ENCODE measurements at places on chromosomes 5 and 9. TPM values are rescaled to one million over a fixed set of nuclear protein-coding genes. Genes with fewer than 3 reads are reported as not detected.

The NEUROG1 gene
- total RNA-seq: not detected

The SPINK4 gene
- not detected for total RNA-seq

The GABRA6 gene
- total RNA-seq: not detected

The GARIN3 gene
- not detected for total RNA-seq

The ARID3C gene
- 0.31 TPM for total RNA-seq

The CTXN3 gene
- not detected for total RNA-seq

The IFNK gene
- total RNA-seq: not detected

The TMEM215 gene
- total RNA-seq: not detected

The PDLIM7 gene
- 15.5 TPM for total RNA-seq

The MEGF10 gene
- not detected for total RNA-seq

The LCN12 gene
- 2.0 TPM for total RNA-seq

The MRPS27 gene
- total RNA-seq: 61.0 TPM

The ADAMTS12 gene
- total RNA-seq: not detected

The DDX4 gene
- not detected for total RNA-seq

DNA sequence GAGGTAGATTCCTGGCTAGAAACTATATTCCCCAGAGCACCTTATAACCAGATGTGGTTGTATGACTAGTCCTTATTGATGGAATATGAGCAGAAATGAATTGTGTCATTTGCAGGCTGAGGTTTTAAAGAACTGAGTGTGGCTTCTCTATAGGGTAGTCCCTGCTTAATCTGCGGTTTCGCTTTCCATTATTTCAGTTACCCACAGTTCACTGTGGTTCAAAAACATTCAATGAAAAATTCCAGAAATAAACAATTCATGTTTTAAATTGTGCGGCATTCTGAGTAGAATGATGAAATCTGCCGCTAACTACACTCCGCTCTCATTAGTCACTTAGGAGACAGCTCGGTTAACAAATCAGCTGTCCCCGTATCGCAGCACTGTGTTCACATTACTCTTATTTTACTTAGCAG is 65.1 kb downstream of the ANKRD55 start:
- peaks cover 20% of the 10 kb centered on the region for H3K27me3 ChIP-seq
- H3K36me3 ChIP-seq: no peaks in the 10 kb centered on the region
- peaks cover 15% of the 10 kb centered on the region for H3K4me1 ChIP-seq
- DNase-seq: no peak
- H3K27ac ChIP-seq: no peak overlapping the region

- H3K27me3 ChIP-seq: peaks cover 45% of the 10 kb centered on the region
- H3K4me3 ChIP-seq: no peak overlapping the region
- H3K36me3 ChIP-seq: no peaks in the 10 kb centered on the region
- no peak overlapping the region for H3K27ac ChIP-seq
- no peaks in the 10 kb centered on the region for H3K4me1 ChIP-seq
Observed at GRCh38 chr9:91655658-91656057, 232.0 kb upstream of the NFIL3 start.

DNA sequence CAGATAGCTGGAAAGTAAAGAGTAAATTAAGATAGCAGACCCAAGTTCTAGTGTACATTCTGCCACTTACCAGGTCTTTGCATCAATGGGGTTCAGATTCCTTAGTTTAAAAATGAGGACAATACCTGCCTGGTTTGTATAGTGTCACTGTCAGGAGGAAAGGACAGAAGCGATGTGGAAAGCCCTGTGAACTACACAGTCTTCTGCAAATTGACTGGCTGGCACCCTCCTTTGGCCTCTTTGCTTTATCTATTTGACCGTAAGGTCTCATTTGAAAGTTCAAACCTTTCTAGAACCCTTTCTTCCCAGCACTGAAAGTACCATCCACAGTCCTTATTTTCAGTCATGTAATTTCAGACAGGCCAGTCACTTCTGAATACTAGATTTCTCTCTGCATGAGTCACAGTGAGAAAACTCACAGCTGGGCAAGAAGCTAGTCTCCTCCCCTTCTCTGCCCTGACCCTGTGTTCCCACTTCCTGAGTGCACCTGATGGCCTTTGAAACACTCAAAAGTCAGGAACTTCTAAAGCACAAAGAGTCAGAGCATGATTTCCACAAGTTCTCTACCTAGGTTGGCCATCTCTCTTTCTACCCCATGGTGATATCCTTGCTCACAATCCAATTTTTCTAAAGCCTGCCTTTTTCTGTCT is 91.3 kb upstream of the RASEF start:
- no peak overlapping the region for H3K27ac ChIP-seq
- no peak overlapping the region for H3K4me3 ChIP-seq
- peaks cover 7% of the 10 kb centered on the region for H3K27me3 ChIP-seq
- no peak for DNase-seq

- peaks cover 12% of the 10 kb centered on the region for H3K4me1 ChIP-seq
- peak overlapping the region; percentile 43 for H3K27ac ChIP-seq
- H3K36me3 ChIP-seq: no peaks in the 10 kb centered on the region
- no peak overlapping the region for H3K4me3 ChIP-seq
- DNase-seq: no peak
Observed at GRCh38 chr9:113477661-113478060, 14.1 kb downstream of the RGS3 start.

- peak within 1 kb of the TSS; percentile 51 for H3K4me3 ChIP-seq
- H3K27ac ChIP-seq: no peak within 1 kb of the TSS
- DNase-seq: no peak
- peaks cover 3% of the 10 kb centered on the region for H3K27me3 ChIP-seq
- H3K36me3 ChIP-seq: no peaks in the 10 kb centered on the region
Observed at GRCh38 chr5:16616536-16617273, at the start of gene RETREG1. RETREG1 (minus strand) TSS chr5:16616997; CDS start chr5:16616971, 26 bp downstream.

- no peak overlapping the region for H3K4me3 ChIP-seq
- H3K27me3 ChIP-seq: peaks cover 68% of the 10 kb centered on the region
- no peaks in the 10 kb centered on the region for H3K36me3 ChIP-seq
- H3K27ac ChIP-seq: no peak overlapping the region
- H3K4me1 ChIP-seq: no peaks in the 10 kb centered on the region
- DNase-seq: no peak
Observed at GRCh38 chr5:72166070-72166979, 59.0 kb downstream of the MAP1B start.

GRCh38 chr5:172093965-172094364 is 87.5 kb upstream of the FBXW11 start:
- H3K36me3 ChIP-seq: peaks cover 15% of the 10 kb centered on the region
- no peak for DNase-seq
- H3K4me3 ChIP-seq: no peak overlapping the region
- H3K27me3 ChIP-seq: no peaks in the 10 kb centered on the region
- peaks cover 28% of the 10 kb centered on the region for H3K4me1 ChIP-seq
- H3K27ac ChIP-seq: no peak overlapping the region

DNA sequence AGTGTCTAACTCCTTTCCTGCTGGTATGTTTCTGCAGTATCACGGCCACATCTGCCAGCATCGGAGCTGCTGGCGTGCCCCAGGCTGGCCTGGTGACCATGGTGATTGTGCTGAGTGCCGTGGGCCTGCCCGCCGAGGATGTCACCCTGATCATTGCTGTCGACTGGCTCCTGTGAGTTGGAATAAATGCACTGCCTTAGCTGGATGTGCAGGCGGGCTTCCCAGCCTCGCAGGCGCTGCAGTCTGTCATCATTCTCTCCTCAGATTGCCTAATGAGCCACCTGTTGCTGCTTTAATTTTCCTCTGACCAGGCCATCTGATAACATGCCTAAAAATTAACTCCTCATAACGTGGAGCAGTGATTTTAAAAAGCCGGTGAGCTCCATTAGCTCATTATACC is 79.1 kb upstream of the PLPP6 start:
- no peak overlapping the region for H3K4me3 ChIP-seq
- no peaks in the 10 kb centered on the region for H3K36me3 ChIP-seq
- peaks cover 6% of the 10 kb centered on the region for H3K27me3 ChIP-seq

- H3K27me3 ChIP-seq: no peaks in the 10 kb centered on the region
- no peak overlapping the region for H3K4me3 ChIP-seq
- peaks cover 23% of the 10 kb centered on the region for H3K36me3 ChIP-seq
- H3K27ac ChIP-seq: no peak overlapping the region
Observed at GRCh38 chr5:43661102-43661501, 58.1 kb downstream of the NNT start.

DNA sequence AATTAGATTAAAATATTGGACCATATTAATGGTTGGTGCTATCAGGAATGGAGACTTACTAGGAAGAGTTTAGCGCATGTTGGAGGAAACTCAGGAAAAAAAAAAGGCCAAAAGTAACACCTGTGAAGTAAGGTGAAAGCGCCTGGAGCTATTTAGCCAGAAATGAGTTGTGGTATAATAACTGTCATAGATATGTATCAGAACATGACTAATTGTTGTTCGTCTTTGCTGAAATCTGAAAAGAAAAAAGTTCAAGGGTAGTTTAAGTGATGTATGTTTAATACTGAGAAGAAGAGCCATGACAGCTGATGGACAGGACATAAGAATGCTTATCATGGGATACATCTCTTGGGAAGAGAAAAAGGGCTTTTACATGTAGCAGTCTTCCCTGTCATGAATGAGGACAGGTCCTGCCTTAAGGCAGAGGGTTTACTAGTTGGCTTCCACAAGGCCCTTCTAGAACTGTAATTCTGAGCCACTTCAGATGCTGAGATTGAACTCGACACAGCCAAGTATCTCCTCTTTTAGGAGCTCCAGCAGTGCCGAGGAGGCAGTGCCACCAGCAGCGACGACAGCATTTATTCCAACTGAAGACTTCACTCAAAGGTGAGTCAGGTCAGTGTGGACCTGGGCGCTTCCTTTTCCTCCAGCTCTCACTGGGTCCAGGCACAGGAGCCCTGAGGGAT is 940 bp upstream of the CAMK4 start:
- H3K4me1 ChIP-seq: peaks cover 31% of the 10 kb centered on the region
- H3K27ac ChIP-seq: no peak overlapping the region
- peaks cover 61% of the 10 kb centered on the region for H3K27me3 ChIP-seq
- no peak for DNase-seq
- no peaks in the 10 kb centered on the region for H3K36me3 ChIP-seq

DNA sequence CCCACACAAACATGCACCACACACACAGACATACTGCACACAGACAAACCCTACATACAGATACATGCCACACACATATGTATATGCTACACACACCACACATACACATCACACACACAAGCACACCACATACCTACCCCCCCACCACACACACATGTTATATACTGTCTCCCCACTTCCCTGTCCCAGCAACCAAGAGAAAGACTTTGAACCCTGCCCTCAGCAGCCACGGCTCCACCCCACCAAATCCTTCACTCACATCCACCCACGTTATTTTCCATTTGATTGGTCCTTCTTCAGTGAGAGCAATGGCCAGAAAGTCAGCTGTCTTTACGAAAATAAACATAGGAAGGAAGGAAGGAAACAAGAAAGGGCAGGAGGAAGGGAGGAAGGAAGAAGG is 479.8 kb downstream of the DIRAS2 start:
- DNase-seq: no peak
- no peaks in the 10 kb centered on the region for H3K4me1 ChIP-seq
- H3K27me3 ChIP-seq: peaks cover 37% of the 10 kb centered on the region
- no peak overlapping the region for H3K4me3 ChIP-seq
- no peak overlapping the region for H3K27ac ChIP-seq

GRCh38 chr5:151125421-151125820 is 32.2 kb downstream of the ANXA6 start:
- no peaks in the 10 kb centered on the region for H3K27me3 ChIP-seq
- peaks cover 28% of the 10 kb centered on the region for H3K36me3 ChIP-seq
- no peak for DNase-seq
- peaks cover 34% of the 10 kb centered on the region for H3K4me1 ChIP-seq

DNA sequence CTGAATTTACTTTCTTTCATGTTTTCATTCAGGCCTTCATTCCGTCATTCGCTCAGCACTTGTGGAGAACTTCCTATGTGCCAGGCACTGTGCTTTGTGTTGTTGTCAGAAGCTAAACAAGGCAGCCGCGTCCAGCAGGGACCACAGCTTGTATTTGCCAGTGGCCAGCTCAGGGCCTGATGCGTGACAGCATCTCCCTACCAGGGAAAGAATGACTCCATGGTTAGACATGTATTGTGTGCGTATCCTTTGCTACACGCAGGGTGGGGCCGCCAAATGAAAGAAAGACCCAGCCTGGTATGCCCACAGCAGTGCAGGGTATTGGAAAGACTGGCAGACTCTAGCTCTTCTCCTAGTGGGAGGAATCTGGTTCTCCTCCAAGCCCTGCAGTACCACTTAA is 4.7 kb upstream of the COL27A1 start:
- H3K36me3 ChIP-seq: no peaks in the 10 kb centered on the region
- H3K27ac ChIP-seq: no peak overlapping the region
- H3K27me3 ChIP-seq: peaks cover 29% of the 10 kb centered on the region

DNA sequence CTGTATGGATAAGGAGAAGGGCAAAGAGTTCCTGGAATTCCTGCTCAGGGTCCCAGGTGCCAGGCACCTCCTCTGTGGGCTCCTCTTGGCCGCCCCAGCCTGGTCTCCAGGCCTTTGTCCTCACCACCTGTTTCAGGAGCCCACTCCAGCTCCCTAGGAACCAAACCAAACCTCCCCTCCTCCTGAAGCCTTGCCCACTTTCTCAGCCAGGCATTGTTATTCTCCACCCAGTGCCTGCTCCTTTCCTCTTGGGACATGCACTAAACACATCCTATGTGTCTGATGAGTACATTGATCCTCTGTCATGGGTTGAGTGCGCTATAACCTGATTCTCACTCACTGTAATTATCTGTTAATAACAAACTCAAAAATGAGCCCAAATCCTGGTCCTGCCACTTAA is 189.8 kb downstream of the SPOCK1 start:
- peaks cover 5% of the 10 kb centered on the region for H3K27me3 ChIP-seq
- H3K27ac ChIP-seq: no peak overlapping the region
- DNase-seq: no peak
- H3K36me3 ChIP-seq: no peaks in the 10 kb centered on the region

Data from natural killer cell treated with Interleukin-12 subunit alpha and Interleukin-12 subunit beta and Interleukin-15 and Interleukin-18, amount 100 ng/mL, for 72 hours (primary cell).